ENCODE measurements at places on chromosomes 6 and 20. TPM values are rescaled to one million over a fixed set of nuclear protein-coding genes. Genes with fewer than 3 reads are reported as not detected.

BTN1A1 gene
- not detected for total RNA-seq

HDDC2 gene
- 58.4 TPM for total RNA-seq

DEFB124 gene
- 1.8 TPM for total RNA-seq

SLC35D3 gene
- not detected for total RNA-seq

HRH3 gene
- total RNA-seq: not detected

PHF20 gene
- total RNA-seq: 74.2 TPM
